ENCODE measurements at places on chromosomes 11 and 22.
A peak's percentile ranks its signal among the peaks of the same experiment; 100 is the strongest.

DNA sequence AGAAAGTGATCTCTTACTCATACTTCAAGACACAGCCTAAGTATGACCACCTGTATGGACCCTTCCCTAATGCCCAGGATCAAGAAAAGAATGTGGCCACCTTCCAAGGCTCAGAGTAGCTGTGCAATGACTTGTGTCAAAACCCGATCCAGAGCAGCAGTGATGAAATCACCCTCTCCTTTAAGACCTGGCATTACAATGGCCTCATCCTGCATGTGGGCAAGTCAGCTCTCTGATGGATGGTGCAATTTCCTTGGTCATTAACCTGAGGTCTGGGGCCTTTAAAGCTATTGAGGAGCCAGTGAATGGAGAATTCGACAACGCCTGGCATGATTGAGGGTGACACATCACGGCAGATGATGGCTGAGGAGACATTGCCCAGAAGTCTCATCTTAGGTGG is 9.1 kb upstream of the TUBA8 start:
- DNase-seq: no peak

DNA sequence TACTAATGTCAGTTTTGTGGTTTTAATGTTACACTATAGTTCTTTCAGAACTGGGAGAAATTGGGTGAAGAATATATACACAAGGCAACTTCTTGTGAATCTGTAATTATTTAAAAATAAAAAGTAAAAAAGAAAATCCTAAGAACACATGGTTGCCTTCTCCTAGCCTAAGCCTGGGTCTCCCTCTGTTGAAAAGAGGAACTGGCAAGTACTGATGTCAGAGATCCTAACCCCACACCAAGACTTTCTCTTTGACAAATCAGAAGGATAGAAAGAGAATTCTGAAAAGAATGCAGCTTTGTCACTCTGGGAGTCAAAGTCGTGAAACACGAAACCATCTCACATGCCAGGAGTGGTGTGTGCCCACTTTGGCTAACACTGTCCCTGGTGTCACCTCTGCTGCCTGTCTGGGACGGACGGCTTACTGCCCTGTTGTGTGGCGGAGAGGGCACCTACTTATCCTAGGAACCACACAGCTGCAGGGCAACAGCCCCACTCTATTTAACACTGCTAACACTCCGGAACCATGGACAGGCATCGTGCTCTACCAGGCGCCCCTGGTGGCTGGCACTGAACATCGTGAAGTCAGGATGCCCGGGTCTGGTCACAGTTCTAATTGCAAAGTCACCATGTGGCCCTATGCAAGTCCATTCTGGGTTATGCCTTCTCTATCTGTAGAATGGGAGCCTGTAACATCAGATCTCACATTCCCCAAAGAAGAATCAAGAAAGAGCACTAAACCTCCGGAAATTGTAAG is 108.7 kb upstream of the CD82 start:
- DNase-seq: no peak

- no peak for DNase-seq
Observed at GRCh38 chr11:73974604-73975478, 7.8 kb downstream of the UCP2 start.

DNA sequence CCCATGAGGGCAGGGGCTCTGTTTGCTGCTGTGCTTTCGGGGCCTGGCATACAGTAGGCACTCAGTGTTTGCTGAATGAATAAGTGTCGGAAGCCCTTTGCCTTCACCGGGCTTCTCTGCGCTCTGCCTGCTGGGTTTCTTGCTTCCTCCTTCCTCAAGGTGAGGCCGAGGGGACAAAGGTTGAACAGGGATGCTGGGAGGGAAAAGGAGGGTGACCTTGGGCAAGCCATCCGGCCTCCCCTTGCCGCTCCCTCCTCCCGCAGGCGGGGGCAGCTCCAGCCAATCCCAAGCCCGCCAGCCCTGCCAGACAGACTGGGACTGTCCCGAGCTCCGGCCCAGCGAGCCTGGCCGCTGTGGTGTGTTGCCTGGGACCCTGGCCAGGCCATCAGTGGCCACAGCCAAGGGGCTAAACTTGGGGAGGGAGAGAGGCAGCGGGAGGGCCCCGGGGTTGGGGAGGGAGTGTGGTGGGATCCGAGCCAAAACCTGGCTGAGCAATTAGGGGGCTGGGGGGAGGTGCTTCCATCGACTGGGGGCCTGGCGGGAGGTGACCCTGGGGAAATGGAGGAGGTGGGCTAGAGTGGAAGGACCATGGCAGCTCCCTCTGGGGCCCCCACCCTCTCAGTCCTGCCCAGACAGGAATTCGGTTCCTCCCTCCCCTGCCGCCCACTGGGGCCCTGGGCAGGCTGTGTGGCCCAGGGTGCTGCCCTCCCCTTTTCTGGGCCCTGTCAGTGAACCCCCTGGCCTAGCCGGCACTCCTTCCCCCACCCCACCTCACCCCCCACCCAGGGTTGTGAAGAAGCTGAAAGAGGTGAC is 3.4 kb upstream of the RCOR2 start:
- DNase-seq: no peak

- no peak for DNase-seq
Observed at GRCh38 chr11:72238492-72239312, 5.3 kb downstream of the PHOX2A start.

DNA sequence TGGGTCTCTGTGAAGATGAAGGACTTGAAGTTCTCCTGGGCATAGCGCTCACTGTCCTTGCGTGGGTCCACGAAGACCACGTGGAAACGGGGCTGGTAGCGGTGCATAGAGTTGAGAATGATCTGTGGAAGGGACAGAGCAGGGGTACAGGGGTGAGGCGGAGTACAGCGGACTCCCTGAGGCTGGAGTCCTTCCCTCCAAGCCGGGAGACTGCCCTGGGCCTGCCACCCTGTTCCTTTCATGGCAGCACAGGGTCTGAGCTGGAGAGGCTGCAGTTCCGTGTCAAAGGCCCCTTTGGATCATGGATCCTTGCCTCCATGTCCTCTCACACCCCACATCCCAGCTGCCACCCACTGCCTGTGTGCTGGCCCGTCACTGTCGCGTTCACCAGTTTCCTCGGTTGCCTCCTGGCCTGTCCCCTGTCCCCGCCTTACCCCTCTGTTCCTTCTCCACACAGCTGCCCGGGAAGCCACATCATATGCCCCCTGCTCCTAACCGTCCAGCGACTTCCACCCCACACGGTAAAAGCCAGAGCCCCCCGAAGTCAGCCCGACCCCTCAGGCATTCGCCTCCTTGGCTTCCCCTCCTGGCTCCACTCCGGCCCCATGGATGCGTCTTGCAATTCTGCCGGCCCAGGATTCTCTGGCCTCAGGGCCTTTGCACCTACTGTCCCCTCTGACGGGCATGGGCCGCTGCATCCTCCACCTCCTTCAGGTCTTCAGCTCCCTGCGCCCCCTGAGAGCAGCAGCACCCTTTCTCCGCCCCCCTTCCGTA is 3.4 kb upstream of the NUDT8 start:
- DNase-seq: no peak

- no peak for DNase-seq
Observed at GRCh38 chr11:78914503-78914902, 339.8 kb upstream of the NARS2 start.

DNA sequence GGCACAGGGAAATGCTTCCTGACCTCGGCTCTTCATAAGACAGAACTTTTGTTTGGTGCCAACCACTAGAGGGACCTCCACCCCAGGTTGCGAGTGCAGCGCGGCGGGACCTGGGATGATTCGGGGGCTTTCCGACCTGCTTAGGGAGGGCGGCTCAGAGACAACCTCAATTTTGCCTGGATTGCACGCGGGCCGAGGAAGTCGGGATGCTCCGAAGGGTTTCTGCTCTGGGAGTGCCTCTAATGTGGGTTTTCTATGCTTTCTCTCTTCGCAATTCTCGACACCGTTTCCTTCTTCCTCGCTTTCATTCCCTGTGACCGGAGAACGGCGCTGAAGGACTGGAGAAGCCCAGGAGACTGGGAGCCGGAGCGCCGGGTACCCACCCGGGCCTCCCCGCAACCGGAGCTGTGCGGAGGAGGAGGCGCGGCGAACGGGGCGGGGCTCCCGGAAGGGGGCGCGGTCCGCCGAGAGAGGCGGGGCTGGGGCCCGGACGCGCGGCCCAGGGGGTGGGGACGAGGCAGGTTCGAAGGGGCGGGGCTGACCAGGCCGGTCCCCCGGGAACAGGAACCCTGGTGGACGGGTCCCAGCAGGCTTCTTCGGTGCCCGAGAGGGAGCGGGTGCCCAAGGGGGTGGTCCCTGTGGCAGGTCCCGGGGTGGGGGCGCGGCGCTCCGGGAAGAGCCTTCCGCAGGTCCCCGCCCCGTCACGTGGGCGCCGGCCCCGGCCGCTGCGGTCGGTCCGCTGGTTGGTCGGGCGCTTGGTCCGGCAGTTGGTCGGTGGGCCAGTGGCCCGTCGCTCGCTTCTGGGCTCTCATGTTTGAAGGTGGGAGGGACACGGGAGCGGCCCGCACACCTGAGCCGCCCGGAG is at the start of gene PPFIBP2:
Gene PPFIBP2, plus strand, starts transcription at position 766 of the 865 bp plus-strand sequence. CDS start 35,477 bp downstream, outside the sequence.
- DNase-seq: peak; percentile 86

- no peak for DNase-seq
Observed at GRCh38 chr11:97414801-97415200, 1025.0 kb downstream of the JRKL start.

DNA sequence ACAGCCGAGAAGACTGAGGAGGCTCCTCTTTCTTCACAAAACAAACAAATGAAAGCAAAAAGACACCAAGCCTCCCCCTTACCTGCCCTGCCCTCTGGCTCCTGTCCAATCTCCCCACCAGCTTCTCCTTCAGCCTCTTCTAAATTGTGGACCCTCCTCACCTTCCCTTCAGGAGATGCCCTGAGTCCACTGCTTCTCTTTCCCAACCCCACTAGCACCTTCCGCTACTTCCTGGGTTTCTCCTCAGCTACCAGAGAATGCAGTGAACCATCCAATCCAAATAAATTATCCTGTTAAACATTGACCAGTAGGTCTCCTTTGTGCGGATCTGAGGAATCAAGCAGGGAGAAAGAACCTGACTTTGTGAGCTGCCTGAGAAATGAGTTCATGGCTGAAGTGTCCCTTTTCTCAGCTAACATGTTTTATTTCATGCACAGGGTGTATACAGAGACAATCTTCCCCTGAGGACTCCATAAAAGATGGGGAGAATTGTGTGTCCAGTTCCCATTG is 63.2 kb upstream of the VPREB1 start:
- no peak for DNase-seq

DNA sequence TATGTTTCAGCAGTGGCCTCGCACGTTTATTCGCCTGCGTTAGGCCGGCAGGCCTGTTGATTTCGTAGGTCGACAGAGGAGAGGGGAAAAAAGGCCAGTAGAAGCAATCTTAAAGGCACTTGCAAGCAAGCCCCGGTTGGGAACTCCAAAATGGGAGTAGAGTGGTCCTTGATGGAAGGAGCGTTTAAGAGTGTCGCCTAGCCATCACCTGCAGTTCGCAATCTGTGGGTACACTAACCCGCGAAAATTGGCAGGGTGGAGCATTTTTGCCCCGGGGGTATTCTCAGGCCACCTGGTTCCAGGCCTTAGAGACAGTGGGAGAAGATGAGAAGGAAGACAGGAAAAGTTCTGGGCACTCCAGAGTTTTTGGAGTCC is 1.1 kb downstream of the EWSR1 start:
- no peak for DNase-seq

GRCh38 chr11:69007975-69008381 is 5.1 kb downstream of the MRGPRF start:
- DNase-seq: no peak

- no peak for DNase-seq
Observed at GRCh38 chr11:132520199-132520598, 1012.1 kb downstream of the OPCML start.

GRCh38 chr22:47035425-47035881 is 273.0 kb downstream of the TBC1D22A start:
- DNase-seq: no peak

GRCh38 chr22:26536056-26536761 is 23.9 kb upstream of the TFIP11 start:
- DNase-seq: no peak

- no peak for DNase-seq
Observed at GRCh38 chr11:19307498-19307897, 66.8 kb upstream of the E2F8 start.

DNA sequence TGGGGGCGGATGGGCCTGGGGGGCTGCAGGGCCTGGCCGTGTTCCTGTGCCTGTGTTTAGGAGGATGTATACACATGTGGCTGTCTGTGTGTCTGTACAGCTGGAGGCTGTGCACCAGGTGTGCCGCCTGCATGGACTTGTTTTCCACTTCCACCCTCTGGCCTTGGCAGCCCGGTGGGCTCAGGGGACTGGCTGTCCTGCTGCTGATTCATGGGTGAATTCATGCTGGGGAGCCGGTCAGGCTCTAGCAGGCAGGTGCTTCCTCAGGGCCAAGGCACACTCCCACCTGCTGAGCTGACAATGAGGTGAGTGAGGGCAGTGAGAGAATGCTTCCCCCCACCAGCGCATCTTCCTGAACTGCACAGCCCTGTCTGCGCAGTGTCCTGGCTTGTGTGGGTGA is 88.4 kb downstream of the CCDC81 start:
- DNase-seq: no peak

- DNase-seq: no peak
Observed at GRCh38 chr11:122040464-122040863, 75.6 kb downstream of the BLID start.

DNA sequence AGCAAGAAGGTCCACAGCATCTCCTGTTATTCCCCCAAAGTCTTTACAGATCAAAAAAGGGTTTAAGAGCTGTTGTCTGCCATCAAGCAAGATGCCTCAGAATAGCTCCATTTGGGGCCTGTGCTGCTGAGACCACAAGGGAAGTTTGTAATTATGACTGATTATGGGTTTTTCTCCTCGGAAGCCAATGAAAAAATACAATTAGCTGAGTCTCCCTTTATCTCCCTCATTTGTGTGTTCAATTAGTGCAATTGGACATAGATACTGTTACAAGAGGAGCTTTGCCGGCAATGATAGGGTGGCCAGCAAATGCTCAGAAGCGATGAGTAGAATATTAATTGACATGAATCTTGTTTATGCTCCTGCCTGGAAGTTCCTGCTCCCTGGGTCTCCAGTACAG is 83.7 kb downstream of the COMMD9 start:
- DNase-seq: no peak

DNA sequence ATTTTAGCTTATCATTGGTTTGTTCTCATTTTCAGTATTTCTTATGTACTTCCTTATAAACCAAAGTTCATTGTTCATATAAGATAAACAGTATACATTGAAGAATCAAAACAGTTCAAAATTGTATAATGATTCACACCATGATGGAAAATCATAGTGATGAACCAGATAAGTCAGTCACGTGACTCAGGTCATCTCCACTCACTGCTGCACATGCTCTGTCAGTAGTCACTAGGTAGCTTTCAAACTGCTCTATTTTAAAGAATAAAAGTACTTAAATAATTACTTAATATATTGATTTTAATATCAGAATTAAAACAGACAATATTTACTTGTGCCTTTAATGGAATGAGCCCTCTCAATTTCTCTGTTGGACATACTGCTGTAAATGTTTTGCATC is 37.5 kb downstream of the PDHX start:
- no peak for DNase-seq

DNA sequence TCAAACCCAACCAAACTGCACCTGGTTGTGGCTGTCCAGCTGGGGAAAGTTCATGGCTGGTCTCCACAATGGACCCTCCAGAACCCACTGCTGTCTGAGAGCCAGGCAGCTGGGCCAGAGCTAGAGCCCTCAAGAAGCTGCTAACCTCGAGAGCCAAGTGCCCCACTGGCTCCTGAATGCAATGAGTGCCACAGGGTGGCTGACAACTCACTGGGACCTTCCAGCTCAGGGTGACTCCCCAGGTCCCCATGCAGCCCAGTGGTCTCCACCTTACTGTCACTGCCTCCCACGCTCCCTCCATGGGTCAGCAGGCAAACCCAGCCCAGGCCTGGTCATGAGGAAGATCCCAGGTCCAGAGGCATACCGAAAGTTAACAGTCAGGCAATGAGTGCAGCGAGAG is 8.0 kb upstream of the CHST1 start:
- no peak for DNase-seq

GRCh38 chr11:287821-288477 is 977 bp upstream of the PGGHG start:
- DNase-seq: peak; percentile 63
